Stomach (tissue), 19 donors: ENCODE measurements at places on chromosomes 5 and 9. TPM values are rescaled to one million over a fixed set of nuclear protein-coding genes. Genes with fewer than 3 reads are reported as not detected.

The MSMP gene
- total RNA-seq = not detected

The LCN2 gene
- total RNA-seq = 10.8 TPM

The POU5F2 gene
- total RNA-seq = 2.3 TPM

The SMC2 gene
- total RNA-seq = 1.4 TPM

The HNRNPA0 gene
- total RNA-seq = 20.3 TPM

The YIPF5 gene
- 16.5 TPM for total RNA-seq

The TPD52L3 gene
- not detected for total RNA-seq

The MLLT3 gene
- total RNA-seq = 23.2 TPM

The DMRT2 gene
- 2.3 TPM for total RNA-seq

The OTULINL gene
- 17.9 TPM for total RNA-seq

The MYOZ3 gene
- 0.55 TPM for total RNA-seq

The PRELID2 gene
- total RNA-seq = 21.9 TPM

The KCNV2 gene
- not detected for total RNA-seq

The BTNL9 gene
- 3.5 TPM for total RNA-seq

The SAXO1 gene
- 4.7 TPM for total RNA-seq

The PPIC gene
- total RNA-seq = 10.5 TPM

The MLANA gene
- not detected for total RNA-seq

The OBP2B gene
- total RNA-seq = not detected

The AGXT2 gene
- not detected for total RNA-seq
